Type B pancreatic cell (in vitro differentiated cells): ENCODE measurements at places on chromosomes 6 and 20.

DNA sequence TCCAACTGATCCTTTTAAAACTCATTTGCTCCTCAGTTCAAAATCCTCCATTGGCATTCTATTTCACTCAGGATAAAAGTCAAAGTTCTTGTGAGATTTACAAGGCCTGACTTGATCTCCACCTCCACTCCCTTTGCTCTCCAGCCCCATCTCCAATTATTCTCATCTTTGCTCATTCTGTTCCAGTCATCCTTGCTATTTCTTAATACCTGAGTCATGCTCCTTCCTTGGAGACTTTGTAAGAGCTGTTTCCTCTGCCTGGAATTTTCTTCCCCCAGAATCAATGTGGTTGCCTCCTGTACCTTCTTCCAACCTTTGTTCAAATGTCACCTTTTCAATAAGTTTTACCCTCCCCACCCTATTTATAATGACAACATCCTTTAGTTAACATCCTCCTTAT is 373.5 kb downstream of the HTR1B start:
- H3K4me3 ChIP-seq = no peak overlapping the region
- no peaks in the 10 kb centered on the region for H3K36me3 ChIP-seq
- no peak for DNase-seq
- no peak overlapping the region for H3K27ac ChIP-seq

DNA sequence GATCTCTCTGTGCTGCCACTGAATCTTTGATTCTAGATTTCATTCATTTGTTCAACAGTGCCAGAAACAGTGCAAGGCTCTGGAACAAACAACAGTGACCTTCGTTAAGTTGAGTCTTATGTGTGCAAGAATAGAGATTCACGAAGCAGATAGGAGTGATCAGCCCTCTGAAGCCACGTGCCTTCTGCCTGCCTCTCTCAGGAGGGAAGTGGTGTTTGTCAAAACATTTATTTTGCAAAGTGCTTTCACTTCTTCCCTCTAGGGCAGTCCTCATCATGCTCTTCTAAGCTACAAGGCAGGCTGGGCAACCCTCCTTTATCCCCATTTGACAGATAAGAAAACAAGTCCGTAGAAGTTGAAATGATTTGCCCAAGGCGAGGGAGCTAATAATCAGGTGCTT is 204.3 kb downstream of the TFAP2C start:
- peaks cover 19% of the 10 kb centered on the region for H3K4me1 ChIP-seq
- H3K4me3 ChIP-seq = no peak overlapping the region
- peaks cover 52% of the 10 kb centered on the region for H3K27me3 ChIP-seq

GRCh38 chr6:43915986-43916923 is 146.2 kb downstream of the VEGFA start:
- no peak overlapping the region for H3K27ac ChIP-seq
- H3K4me3 ChIP-seq = no peak overlapping the region
- H3K4me1 ChIP-seq = peaks cover 23% of the 10 kb centered on the region
- H3K36me3 ChIP-seq = no peaks in the 10 kb centered on the region

DNA sequence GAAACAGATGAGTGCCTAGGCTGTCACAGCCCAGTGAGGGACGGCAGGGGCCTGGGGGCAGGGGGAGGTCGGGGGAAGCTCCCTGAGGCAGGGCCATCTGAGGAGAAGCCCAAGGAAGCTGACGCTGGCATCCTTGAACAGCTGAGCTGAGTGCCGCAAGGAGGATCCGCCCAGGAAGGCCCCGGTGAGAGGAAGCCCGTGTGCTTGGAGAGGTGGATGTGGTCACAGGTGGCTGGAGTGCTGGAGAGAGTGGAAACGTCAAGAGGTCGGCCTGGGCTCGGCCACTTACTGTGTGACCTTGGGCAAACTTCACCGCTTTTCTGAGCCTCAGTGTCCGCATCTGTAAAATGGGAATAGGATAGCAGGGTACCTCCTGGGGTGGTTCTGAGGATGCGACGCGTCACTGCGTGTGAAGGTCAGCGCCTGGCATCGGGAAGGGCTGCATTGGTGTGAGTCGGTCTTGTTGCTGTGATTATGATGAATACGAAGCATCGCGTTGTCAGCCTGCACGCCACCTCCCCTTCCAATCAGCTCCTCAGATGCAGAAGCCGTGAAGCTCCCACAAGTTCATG is 116.1 kb upstream of the PTPN1 start:
- H3K27ac ChIP-seq = no peak overlapping the region
- no peak for DNase-seq
- no peaks in the 10 kb centered on the region for H3K36me3 ChIP-seq

DNA sequence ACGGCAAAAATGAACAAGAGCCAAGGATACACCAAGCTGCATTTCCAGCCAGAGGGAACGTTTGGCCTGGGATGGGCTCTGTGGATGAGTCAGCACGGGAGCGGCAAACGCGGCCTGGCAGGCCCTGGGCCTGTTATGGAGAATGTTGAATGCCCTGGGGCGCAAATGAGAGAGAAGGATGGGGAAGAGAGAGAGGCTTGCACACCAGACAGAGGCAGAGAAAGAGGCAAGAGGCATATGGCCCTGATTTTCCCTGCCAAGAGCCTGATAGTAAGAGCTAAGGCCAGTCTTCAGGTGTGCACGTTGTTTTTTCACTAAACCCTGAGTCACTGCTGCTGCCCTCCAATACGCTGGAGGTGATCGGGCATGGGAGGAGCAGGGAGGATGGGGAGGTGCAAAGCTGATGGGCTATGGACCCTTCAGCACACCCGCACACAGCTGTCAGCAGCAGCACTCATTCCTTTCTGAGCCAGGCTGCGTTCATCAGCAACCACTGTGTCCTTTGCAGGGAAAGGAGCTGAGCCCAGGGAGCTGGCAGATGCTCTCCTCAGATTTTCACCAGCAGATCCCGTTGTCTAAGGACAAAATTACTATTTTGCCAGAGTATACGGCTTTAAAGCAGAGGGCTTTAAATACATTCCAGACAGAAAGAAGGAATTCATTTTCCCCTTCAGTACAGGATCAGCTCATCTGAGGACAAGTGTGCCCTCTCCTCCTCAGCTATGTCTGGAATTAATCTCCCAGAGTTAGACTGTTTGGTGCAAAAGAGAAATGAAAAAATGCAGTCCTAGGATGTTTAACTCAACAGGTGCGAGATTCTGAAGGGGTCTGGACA is 61.7 kb upstream of the SLC22A23 start:
- H3K27me3 ChIP-seq = peaks cover 3% of the 10 kb centered on the region
- peaks cover 24% of the 10 kb centered on the region for H3K4me1 ChIP-seq
- H3K27ac ChIP-seq = peak overlapping the region; percentile 79
- DNase-seq = no peak
- no peaks in the 10 kb centered on the region for H3K36me3 ChIP-seq
- no peak overlapping the region for H3K4me3 ChIP-seq

- H3K27ac ChIP-seq = no peak overlapping the region
- DNase-seq = no peak
- no peaks in the 10 kb centered on the region for H3K27me3 ChIP-seq
- H3K4me3 ChIP-seq = no peak overlapping the region
- H3K36me3 ChIP-seq = no peaks in the 10 kb centered on the region
- no peaks in the 10 kb centered on the region for H3K4me1 ChIP-seq
Observed at GRCh38 chr6:117215353-117216090, 49.8 kb upstream of the VGLL2 start.

- no peak overlapping the region for H3K4me3 ChIP-seq
- peaks cover 10% of the 10 kb centered on the region for H3K4me1 ChIP-seq
- no peak overlapping the region for H3K27ac ChIP-seq
- no peaks in the 10 kb centered on the region for H3K36me3 ChIP-seq
Observed at GRCh38 chr6:85465762-85466161, 15.9 kb downstream of the NT5E start.
